ENCODE measurements at places on chromosomes 5 and 9. TPM values are rescaled to one million over a fixed set of nuclear protein-coding genes. Genes with fewer than 3 reads are reported as not detected.

Gene ANGPTL2
- total RNA-seq: 10.6 TPM

DNA sequence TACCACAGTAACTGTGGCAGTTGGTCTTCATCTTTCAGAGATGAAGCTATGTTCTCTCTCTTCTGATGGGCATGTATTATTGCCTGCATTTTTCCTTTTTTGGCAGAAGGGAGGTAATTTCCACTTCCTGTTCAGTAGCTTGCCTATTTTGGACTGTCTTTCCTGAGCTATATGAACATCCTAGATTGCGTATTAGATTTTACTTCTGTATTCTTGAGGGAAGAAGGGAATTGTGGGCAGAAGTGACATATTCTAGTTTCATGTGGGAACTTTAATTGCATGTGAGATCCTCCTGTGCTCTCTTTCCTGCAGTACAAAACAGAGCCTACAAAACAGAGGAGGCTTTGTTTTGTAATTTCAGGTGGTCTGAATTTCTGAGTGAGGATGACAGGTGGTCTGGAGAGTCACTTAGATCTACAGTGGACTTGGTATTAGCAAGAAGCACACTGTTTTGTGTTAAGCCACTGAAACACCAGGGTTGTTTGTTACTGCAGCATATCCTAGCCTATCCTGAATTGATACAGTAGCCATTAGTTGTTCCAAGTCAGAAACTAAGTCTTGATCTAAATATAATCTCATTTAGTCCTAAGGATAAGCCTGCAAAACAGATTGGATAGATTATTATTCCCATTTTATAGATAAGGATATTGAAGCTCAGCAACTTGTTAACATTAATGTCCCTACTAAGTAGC is 68.1 kb downstream of the AOPEP start:
- DNase-seq: no peak

GRCh38 chr5:108380531-108381349 is 1.2 kb downstream of the FBXL17 start:
- peak; percentile 77 for DNase-seq

GRCh38 chr5:45601424-45601823 is 94.8 kb downstream of the HCN1 start:
- DNase-seq: no peak

GRCh38 chr5:147436596-147436995 is 73.3 kb downstream of the DPYSL3 start:
- DNase-seq: no peak

Measured in H1 (cell line).